Neuronal stem cell (in vitro differentiated cells): ENCODE measurements at places on chromosomes 4 and X.

GRCh38 chr4:175109933-175110332 is 191.8 kb downstream of the ADAM29 start:
- no peak for DNase-seq

DNA sequence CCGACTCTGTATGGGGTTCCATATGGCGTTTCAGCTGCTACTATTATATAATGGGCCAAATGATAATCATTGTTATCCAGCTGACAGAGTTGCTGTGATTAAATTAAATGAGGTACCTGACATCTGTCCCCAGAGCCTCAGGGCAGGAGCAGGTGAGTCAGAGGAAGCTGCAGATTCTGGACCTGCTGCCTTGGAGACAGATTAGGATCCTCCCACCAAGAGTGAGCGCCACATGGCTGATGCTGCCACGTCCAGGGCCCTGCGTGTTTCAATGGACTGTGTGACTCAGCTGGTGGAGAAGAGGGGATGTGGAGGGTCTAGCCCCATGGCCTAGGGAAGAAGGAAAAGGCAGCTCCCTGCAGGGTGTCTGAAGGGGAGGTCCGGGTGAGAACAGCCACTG is 28.3 kb upstream of the UXT start:
- DNase-seq, result no peak

DNA sequence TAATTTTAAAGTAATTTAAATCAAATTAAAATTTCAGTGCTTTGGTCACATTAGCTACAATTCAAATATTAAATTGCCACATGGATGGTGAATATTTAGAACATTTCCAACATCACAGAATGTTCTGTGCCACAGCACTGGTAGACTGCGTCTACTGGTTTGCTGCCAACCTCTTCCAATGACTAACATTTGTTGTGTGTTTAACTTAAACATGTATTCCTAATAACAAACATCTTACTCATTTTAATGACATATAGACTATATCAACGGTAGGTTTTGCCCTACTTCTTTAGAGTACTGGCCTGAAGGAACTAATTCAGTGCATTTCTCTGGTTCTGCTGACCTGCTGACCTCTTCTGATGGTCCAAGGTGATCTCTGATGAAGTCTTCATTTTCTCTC is 157.6 kb downstream of the DCK start:
- no peak for DNase-seq

GRCh38 chrX:29136904-29137303 is 549.7 kb downstream of the IL1RAPL1 start:
- DNase-seq, result no peak

GRCh38 chr4:116573540-116573939 is 511.8 kb downstream of the TRAM1L1 start:
- no peak for DNase-seq

- no peak for DNase-seq
Measured at GRCh38 chrX:25131055-25131454, 115.3 kb upstream of the ARX start.

DNA sequence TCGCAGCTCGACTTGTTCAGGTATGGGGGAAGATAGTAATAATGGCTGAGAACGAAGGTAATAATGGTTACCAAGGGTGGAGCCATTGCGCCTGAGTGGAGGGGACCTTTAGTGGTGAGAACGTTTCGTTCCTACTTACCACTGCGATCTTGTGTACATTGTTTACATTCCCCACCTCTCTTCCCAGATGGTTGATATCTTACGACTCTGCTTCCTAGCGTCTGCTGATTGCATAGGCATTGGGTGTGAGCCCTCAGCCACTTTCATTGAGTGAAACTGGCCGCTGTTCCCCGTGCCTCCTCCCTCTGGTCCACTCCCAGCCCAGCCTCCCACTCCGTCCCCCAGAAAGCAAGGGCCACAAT is 850 bp downstream of the IGBP1 start:
- peak; percentile 0 for DNase-seq

- DNase-seq, result peak; percentile 57
Measured at GRCh38 chr4:8010618-8011017, 71.0 kb upstream of the AFAP1 start.

DNA sequence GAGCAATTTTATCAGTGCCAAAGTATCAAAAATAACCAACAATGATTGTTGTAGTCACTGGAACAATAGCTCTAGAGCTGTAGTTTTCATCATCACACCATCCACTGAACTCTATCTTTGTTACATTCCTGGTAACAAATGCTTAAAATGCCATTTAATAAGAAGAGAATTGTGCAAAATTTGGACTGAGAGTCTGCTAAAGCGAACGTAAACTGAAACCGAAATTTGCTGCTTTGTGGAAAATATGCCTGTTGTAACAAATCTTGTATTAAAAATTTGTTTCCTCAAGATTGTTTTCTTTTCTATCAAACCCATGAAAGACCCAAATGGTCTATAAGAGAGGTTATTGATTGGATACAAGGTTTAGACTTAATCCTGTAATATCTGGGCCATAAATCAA is 109.3 kb upstream of the TECRL start:
- no peak for DNase-seq

DNA sequence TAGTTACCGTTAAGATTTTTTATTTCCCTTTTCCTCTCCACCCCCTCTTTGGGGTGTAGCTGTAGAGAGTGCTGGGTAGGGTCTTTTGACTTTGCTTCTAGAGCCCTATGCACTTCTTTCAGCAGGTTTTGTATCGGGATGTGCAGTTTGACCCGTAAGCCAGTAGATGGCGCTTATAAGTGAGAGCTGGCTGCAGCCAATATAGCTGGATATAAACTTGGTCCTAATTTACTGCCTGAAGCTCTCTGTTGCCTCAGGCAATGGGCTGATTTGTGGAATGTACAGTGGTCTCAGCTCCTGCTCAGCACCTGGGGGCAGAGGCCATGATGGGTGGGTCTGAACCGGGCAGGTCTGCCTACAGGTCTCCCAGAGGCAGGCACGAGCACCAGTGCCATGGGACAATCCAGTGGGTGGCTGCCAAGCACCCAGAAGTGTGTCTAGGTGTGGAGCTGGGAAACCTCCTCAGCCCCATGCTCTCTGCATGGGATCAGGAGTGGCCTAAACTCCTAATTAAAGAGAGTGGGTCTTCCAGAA is 146.5 kb downstream of the SPANXN1 start:
- DNase-seq, result no peak

DNA sequence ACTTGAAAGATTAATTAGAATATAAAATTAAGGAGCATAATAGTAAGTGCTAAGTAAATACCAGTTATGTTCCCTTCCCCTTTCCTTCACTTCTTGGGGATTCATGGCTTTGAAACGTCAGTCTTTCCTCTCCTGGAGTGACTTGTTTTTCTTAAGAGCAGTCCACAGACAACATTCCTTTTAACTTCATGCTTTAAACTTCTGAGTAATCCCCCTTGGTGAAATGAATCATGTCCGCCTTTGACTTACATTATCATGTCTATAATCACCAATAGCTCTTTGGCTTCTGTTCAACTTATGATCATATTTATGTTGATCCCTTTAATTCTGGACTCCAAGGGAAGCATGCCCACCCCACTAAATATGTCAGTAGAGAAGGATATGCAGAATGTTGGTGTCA is 1012.1 kb upstream of the SLIT2 start:
- no peak for DNase-seq

DNA sequence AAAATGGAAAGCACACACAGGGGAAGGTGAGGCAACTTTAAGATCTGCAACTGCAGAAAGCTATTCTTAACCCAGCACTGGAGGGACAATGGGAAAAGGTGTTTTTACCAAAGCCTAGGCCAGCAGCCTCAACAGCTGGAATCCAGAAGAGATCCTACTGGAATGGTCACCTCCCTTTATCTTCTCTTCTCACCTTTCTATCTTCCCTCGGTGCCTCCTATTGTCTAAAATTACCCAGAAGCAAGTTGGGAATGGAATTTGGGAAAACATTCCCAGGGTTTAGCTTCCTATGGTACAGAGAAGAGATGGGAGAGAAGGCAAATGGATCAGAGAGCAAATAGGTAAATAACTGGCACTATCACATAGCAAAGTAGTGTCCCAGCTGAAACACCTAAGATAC is 73.1 kb downstream of the TIGD2 start:
- DNase-seq, result no peak

GRCh38 chrX:11138498-11139390 is 27.6 kb downstream of the HCCS start:
- DNase-seq, result no peak

DNA sequence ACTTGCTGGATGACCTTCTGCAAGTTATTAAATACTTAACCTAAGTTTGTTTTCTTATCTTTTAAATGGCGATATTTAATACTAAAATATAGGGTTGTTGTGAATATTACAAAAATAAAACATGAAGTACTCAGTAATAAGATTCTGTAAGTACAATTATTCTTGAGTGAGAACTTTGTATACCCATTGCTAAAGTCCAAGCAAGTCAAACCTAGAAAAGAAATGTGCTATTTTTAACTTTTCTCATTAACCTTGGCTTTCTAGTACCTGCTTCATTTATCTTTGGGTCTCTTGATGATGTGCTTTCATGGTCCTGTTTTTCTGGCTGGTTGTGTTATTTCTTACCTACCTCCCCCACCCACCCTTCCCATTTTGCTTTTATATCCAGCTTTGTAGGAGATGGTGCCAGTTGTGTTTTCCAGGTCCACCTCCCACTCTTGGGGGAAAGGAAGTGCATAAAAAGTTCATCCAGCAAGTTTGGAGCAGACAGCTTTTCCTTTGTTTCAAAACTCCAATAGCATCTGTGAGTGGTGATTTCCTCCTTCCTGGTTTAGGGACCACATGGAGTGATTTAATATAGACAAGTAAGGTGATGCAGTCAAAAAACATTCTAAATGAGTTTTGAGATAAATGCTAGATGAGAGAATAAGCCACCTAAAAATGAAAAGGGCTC is 7.5 kb upstream of the CXCL8 start:
- DNase-seq, result no peak

GRCh38 chr4:148112231-148112982 is 329.8 kb downstream of the NR3C2 start:
- DNase-seq, result no peak

GRCh38 chr4:146472404-146472803 is 49.3 kb downstream of the SLC10A7 start:
- DNase-seq, result no peak

GRCh38 chr4:26361297-26361696 is 40.5 kb downstream of the RBPJ start:
- DNase-seq, result no peak

- DNase-seq, result peak; percentile 27
Measured at GRCh38 chrX:3962511-3963311, 249.3 kb upstream of the PRKX start.

- no peak for DNase-seq
Measured at GRCh38 chr4:169611157-169611556, 1.2 kb downstream of the NEK1 start.

DNA sequence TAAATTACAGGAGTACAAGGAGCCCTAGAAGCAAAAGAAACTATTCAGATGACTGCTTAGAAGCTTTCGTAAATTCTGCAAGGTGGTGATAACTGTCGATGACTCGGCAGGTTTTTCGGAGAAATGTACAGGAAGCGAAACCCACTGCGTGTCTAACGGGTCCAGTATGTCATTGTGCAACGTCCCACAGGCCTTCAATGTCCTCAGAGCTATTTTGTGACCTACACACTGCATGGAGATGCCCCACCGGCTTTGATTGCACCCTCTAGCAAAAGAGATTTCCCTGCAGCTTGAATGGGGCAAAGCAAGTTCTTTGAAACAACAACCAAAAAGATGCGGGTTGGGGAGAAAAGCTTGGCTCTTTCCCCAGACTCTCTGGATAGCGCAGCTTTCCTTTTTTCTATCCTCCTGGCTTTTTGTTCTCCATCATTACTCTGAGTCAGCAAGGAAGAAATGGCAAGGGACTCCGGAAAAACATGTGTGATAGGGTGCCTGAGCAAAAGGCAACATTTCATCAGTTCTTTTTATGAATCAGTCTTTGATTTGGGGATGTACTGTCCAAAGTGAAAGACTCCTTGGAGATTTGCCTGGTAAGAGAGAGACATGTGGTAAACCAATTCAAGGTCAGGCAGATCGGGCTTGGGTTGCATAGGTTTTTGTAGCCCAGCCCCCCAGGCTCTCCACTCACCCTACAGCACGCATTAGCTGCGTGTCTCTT is 112.0 kb upstream of the TBL1X start:
- DNase-seq, result no peak

GRCh38 chrX:104189837-104190236 is 23.6 kb downstream of the FAM199X start:
- no peak for DNase-seq

- no peak for DNase-seq
Measured at GRCh38 chrX:23779025-23779424, 3.9 kb upstream of the SAT1 start.

DNA sequence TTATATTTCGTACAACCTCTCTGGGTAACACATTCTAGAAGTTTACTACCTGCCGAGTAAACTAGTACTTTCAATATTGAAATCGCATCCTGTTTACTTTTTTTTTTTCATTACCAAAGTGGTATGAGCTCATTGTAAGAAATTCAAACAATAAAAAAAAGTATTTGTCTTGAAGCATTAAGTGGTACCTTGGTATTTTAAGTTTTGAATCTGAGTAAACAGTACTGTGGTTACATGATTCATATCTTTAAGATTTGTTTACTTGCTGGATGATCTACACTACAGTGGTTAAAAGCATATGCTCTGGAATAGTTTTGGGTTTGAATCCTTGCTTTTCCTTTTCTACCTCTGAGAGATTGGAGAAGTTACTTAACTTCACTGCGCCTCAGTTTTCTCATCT is 3.8 kb upstream of the MMGT1 start:
- no peak for DNase-seq

DNA sequence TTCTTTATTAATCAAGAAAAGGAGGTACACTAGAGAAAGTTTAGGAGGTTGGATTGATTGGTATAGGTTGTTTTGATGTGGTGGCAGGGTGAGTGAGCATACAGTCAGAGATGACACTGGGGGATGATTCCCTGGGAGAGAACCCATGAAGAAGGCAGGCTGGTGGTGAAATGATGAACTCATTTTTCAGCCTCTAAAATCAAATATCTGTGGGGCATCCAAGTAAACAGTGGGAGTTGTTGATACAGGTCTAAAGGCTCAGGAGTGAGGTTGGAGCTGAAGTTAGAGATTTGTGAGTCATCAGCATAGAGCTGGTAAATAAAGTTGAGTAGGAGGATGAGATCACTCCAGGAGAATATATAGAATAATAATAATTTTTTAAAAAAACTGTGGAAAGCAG is 10.0 kb upstream of the AP1S2 start:
- DNase-seq, result no peak

- DNase-seq, result no peak
Measured at GRCh38 chrX:130100180-130100579, 10.1 kb downstream of the ELF4 start.

DNA sequence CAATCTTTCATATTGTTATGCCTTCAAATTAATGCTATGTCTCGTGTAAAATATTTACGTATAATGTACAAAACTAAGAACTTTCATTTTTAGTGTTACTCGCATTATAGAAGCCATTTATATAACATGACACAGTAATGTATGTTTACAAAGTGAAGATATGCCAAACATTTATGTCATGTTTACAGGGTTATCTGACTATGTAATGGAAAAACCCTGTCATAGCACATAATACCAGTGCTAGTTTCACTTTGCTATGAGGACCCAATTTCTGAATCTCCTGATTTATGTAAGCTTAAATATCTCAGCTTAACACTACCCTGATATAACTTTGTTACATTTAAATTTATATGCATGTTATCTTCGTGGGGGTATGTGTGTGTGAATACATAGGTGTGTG is 233.1 kb downstream of the FAT4 start:
- no peak for DNase-seq
